ENCODE measurements at places on chromosomes 2 and 18.

DNA sequence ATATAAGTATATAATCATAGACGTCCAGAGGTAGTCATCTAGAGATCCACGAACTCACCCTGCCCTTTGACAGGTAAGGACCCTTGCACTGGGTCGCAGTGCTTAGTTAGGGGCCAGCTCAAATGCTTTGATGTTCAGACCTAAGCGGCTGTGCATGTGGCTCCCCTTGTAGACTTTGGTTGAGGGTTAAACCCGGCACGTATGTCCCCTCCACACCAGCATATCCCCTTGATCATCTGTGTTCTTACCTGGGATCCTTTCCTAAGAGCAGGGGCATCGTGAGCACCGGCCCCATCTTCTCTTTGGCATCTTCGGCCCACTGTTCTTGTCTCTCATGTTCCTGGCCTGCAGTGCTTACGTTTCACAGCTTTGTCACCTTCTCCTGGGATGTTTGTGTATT, 31.4 kb downstream of the GRHL1 start:
- DNase-seq: no peak

- no peak for DNase-seq
These were observed 15.8 kb downstream of the ABCG5 start for GRCh38 chr2:43822839-43823238.

DNA sequence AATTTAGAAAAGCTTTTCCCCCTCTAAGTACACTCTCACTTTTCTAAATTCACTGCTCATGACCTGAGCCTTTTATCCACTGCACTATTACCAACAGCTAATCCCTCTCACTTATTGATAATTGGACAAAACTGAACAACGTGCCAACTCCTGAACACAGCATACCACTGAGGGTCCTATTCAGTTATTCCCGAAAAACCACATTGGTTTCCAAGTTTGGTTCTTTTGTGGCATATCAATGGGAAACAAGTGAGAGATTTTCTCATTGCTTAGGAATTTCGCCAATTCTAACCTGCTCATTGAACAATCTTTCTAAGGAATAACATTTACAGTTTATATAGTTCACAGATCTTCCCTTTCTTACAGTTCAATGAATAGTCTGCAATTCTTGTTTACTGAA, 977.4 kb downstream of the TMEM182 start:
- no peak for DNase-seq

- DNase-seq: no peak
These were observed 231.4 kb downstream of the EIPR1 start for GRCh38 chr2:3146175-3146574.

All from cerebellar nuclear complex (tissue), 1 donor.